ENCODE measurements at places on chromosomes 4 and X.

- DNase-seq, result no peak
Measured at GRCh38 chr4:56686537-56687231, 5.6 kb upstream of the HOPX start.

GRCh38 chrX:47573341-47574075 is 8.7 kb upstream of the TIMP1 start:
- DNase-seq, result no peak

- DNase-seq, result no peak
Measured at GRCh38 chr4:26985873-26986272, 125.2 kb downstream of the STIM2 start.

GRCh38 chrX:41589634-41590270 is 99.0 kb upstream of the GPR34 start:
- DNase-seq, result no peak

DNA sequence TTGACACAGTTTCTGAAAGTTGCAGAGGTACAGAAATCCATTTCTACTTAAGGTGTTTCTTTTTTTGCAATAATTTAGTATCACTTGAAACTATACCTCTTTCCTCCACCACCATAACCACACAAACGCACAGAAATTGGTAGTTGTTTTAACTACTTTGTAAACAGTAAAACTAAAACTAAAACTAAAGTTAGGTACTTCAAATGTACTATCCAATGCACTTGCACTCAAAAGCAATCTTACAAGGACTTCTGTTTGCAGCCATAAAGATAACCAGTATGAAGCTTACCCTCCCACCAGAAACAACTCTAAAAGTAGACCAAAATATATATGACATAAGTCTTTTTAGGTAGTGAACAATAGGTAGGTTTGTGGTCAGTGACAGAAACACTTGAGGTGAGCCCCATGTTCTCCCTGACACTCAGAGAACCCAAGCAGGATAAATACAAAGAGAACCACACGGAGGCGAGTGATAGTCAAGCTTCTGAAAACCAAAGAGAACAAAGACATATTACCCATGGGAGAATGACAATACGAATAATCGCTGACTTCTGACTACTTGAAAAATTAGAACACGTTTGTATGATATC is 72.2 kb upstream of the VBP1 start:
- no peak for DNase-seq

- no peak for DNase-seq
Measured at GRCh38 chr4:56055027-56055977, 106.6 kb downstream of the CEP135 start.

GRCh38 chr4:126678618-126679017 is 954.1 kb upstream of the INTU start:
- no peak for DNase-seq

DNA sequence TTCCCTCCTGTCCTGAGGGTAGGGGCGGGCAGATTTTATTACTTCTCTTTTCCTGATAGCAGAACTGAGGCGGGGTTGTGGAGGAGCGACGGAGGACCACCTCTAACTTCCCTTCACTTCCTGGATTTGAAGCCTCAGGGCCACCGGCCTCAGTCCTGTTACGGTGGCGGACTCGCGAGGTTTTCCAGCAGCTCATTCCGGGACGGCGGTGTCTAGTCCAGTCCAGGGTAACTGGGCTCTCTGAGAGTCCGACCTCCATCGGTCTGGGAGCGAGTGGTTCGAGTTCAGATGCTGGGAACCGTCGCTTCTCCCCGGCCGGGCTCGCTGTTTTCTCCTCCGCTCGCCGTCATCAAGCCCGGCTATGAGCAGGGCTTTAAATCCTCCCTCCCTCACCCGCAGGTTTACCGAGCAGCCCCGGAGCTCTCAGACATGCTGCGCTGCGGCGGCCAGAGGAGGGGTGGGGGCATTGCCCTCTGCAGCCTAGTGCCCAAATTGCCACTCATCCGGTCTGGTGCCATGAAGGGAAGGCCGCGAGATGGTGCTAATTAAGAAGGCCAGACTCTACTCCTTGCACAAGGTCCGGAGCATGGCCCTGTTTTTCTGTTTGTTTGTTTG is 23.3 kb downstream of the HAND2 start:
- no peak for DNase-seq

DNA sequence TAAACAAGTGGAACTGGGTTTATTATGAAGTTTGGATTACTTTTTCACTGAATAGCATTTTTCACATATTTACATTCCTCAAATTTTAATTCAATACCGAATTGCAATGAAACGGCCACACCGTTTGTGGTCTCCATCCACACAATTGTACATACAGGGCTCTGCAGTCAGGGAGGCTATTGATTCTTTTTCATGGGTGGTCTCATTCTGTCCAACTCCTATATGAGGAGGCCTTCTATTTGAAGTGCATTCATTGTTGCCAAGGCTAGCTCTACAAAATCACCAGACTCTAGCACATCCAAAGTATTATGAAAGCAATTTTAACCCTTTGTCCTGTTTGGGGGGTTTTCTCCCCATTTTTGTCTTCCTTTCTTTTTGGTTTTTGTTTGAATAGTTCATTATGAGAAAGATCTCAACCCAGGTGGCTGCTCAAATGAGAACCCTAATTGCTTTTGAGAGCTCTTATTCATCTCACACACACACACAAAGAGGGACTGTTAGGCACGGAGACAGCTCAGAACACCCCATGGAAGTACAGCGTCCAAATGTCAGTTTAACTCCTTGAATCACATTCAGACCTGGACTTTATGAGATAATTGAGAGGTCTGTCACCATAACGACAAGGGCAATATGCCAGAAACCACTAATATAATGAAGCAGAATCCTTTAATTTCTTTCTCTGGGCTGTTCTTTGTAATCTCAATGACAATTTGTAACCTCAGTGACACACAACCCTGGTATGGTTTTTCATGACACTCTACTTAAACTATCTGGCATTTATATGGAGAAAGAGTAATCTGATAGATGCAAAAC is 79.4 kb downstream of the NLGN4X start:
- no peak for DNase-seq

DNA sequence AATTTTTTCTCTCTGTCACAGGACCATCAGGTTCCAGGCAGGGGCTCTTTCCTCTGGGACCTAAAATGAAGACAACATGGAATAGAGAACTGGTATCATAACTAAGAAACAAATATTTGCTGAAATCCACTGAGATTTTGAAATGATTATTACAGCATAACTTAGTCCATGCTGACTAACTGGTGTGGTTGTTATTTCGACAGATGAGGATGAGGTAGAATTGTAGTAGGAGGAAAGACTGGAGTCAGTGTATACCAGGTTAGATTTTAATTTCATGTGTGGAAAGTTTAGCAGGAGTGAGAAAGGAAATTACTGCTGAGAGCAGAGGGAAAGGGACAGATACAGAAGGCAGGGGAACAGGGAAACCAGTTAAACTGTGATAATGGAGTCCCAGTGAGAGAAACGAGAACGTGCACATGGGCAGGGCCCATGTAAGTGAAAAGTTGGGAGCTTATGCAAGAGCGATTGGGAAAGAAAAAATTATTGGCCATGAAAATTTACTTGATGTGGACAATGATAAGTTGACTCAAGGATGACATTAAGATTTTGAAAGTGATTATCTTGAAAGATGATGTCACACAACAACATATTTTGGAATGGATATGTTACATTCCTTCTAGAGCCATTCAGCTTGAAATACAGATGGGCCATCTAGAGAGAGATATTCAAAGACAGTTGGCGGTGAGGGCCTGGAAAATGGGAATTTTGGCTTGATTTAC is 98.7 kb upstream of the DDIT4L start:
- DNase-seq, result no peak

- no peak for DNase-seq
Measured at GRCh38 chr4:105392858-105393257, 81.0 kb downstream of the PPA2 start.

DNA sequence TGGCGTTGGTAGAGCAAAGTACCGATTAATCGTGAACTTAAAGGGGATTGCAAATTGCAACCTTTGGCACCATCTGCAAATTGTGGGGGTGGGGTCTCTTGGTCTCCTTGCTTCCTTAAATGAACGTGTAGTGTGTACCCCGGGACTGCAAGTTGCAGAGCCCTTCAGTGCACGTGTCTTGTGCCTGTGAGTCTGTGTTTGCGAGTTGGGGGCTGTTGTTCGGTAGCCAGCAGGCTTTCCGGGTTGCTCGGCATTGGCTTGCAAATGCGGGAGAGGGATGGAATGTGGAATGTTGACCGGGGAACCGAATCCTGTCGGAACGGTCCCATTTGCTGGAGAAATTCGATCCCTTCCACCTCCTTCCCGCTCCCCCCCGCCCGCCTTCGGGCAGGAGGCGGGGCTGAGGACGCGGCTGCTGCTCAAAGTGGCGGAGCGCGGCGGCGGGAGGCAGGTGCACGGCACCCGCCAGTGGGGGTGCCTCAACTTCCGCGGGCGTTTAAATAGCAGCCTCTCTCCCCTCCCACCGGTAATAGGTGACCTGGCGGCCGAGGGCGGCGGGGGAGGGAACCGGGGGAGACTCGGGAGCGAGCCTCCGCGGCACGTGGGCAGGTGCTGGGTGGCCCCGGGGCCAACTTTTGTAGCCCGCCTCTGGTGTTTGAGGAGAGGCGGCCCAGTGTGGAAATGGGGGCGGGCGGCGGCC is 1.5 kb downstream of the JADE1 start:
- peak; percentile 73 for DNase-seq

GRCh38 chr4:102534845-102535244 is 33.7 kb downstream of the NFKB1 start:
- DNase-seq, result no peak

DNA sequence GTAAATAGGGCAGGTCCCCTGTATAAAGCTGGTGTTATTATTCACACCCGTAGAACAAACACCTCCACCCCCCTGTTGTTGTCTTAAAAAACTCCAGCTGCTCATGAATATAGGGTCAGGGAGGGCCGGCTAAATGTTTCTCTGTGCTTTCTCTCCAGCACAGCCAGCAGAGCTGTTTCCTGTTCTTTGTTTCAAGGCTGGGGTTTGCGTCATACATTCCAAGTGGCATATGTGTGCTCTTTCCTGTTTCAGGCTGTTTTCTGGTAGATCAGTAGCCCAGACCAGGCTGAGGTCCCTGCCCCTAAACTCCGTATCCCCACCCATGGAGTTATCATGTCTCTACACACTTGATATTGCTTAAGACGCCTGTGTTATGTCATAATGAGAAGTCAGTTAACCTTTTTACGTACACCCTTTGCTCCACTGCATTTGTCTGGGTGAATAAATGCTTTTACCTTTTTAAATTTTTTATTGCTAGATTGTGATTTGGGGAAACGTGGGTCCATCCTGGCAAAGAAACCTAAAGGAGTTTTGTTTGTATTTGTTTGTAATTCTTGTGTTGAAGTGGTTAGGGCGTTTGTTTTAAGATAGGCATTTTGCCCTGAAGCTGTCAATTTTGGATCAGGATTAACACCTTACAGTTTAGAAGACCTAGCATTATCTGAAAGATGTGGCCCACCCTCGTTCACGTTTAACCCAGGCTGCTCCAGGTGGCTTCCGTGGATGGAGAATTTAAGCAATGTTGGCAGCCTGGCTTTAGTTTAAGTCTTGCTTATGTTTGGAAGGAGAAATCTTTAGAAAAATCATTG is 3.3 kb downstream of the KLF3 start:
- DNase-seq, result no peak

DNA sequence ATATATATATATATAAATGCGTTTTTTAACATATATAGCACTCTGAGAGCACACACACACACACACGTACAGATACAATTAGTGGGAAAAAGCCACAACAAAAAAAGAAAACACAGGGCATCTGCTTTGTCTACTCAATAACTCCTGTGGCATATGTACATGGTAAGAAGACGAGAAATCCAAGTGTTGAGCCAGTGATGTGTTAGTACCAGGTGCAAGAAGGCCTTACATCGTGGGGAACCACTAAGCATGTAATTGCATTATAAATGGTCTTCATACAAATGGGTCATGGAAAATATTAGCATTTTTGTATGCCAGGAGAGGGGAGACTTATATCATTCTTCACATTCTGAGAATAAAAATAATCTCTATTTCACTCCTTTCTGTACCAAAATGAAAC is 62.7 kb upstream of the FAM47B start:
- DNase-seq, result no peak

DNA sequence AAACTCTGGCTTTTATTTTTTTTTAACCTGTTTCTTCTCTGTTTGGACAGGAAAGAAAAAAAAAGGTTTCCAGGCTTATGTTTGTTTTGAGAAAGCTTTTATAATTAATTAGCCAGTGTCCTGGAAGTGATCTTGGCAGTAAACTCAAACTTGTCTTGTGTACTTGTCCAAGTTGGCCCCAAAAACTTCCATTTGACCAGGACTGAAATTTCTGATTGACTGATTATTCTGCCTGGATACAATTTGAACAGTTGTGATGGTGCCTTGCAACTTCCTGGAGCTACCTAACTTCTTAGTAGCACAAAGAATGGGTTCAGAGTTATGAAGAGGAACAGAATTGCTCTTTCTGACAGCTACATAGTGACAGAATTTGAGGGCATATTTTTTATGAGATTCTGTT is 62.0 kb downstream of the SLC4A4 start:
- DNase-seq, result no peak

GRCh38 chr4:42398171-42398870 is 1.0 kb downstream of the SHISA3 start:
- no peak for DNase-seq

DNA sequence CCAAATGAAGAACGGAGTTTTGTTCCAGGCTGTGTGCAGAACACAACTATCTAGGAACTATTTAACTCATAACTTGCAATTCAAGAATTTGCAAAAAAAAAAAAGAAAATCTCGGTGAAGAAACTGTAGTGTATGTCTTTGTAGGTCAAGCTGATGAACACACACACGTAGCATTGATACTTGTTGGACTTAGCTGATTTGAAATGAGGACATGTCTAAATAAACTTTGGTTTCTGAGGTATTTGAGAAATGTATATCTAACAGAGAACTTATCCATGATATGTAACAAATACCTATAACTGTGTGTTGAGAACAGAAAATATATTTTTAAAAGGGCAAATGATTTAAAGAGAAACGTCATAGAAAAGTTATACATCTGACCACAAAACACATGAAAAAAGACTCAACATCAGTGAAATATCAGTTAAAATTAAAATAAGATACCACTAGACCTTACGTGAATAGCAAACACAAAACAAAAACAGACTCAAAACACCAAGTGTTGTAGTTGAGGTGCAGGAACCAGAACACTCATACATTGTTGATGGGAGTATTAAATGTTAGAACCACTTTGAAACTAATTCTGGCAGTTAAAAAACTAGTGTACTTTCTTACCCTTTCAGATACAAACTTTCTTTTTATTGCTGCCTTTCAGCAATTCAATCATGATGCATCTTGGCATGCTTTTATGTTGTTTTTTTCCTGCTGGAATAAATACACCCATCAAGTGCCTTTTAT is 1535.8 kb upstream of the PCDH10 start:
- no peak for DNase-seq

DNA sequence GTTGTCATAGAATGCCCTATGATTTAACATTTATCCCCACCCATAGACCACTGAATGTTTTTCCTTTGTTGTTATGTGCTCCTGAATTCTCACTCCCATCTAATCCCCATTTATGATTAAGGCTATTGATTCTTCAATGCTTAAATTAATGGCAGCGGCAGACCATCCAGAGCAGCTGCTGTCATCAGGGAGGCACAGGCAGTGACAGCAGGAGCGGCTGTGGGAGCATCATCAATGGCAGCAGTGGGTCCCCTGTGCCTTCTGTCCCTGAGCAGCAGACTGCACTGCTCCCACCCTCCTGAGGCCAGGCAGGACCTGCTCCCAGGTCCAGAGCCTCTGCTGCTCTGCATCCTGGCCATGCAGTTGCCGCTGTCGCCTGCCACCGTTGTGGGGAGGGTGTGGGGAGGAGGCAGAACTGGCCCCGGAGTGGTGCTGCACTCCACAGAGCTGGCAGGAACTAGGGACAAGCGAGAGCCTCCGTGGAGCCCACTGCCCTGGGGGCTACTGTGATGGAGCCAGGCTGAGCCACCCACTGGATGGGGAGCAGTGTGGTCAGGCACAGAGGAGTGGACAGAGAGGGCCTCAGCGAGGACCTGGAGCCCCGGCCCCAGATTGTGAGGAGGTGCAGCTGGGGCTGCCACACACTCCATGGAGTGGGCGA is 29.0 kb downstream of the NAA11 start:
- no peak for DNase-seq

All from stimulated activated CD4-positive, alpha-beta T cell treated with anti-CD3 and anti-CD28 coated beads, Interleukin-12 subunit alpha, Interleukin-12 subunit beta, amount 100 ng/mL, for 24 hours (primary cell).